Left renal cortex interstitium (tissue), 4 donors: ENCODE measurements at places on chromosomes 16 and 17.

- DNase-seq, result no peak
Measured at GRCh38 chr16:53937161-53937880, 233.4 kb downstream of the FTO start.

DNA sequence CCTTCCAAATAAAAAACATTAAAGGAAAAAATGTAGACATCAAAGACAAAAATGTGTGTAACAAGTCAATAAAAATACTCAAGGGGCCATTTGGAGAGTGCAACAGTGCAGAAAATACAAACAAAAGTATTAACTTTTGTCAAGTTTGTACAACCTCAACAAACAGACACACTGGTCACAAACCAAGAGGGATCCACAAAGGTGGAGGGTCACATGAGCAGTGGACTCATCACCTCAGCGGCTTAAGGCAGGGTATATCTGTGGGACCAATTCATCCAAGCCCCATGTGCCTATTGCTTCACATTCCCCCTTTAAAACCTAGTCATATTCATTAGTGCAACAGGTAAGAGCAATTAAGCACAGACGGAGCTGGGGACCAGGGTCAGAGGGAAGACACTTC is 45.2 kb downstream of the DCUN1D3 start:
- no peak for DNase-seq

DNA sequence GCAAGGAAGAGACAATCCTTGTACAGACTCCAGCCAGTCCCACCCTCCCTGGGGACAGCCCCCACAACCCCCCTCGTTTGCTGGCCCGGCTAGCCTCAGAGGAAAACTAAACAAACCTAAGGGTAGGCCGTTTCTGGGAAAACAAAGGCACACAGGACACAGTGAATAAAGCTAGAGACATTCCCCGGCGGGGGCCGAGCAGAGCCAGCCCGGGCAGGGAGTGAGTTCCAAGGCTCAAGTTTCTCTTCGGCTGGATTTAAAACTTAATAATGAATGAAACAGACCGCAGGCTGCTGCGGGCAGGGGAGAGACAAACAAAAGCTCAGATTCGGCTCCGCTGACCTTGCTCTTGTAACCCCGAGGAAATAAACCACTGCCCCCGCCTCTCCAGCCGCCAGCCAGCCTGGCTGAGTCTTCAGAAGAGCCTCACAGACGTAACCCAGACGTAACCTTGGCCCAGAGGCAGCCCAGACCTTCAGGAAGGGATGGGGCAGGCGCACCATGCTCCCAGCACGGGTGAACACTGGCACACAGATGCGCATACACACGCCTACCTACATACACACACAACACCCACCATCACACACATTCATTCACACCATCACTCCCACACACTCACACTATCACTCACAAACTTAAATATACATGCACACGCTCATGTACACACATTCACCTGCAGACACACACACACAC is 216.0 kb downstream of the ZNF423 start:
- DNase-seq, result peak; percentile 78

DNA sequence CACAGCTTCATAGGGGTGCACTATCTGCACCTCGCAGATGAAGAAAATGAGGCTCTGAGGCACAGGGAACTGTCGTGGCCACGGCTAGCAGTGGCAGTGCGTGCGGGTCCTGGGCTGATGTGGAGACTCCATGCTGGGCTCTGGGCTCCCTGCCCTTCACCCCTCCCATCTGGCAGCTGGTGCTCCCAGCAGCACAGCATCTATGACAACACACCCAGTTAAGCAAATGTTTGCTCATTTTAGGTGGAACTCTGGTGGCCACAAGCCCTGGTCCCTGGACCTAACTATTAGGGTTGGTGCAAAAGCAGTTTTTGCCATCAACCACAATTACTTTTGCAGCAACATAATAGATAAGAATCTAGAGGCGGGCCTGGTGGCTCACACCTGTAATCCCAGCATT is 30.9 kb downstream of the IFT140 start:
- no peak for DNase-seq

DNA sequence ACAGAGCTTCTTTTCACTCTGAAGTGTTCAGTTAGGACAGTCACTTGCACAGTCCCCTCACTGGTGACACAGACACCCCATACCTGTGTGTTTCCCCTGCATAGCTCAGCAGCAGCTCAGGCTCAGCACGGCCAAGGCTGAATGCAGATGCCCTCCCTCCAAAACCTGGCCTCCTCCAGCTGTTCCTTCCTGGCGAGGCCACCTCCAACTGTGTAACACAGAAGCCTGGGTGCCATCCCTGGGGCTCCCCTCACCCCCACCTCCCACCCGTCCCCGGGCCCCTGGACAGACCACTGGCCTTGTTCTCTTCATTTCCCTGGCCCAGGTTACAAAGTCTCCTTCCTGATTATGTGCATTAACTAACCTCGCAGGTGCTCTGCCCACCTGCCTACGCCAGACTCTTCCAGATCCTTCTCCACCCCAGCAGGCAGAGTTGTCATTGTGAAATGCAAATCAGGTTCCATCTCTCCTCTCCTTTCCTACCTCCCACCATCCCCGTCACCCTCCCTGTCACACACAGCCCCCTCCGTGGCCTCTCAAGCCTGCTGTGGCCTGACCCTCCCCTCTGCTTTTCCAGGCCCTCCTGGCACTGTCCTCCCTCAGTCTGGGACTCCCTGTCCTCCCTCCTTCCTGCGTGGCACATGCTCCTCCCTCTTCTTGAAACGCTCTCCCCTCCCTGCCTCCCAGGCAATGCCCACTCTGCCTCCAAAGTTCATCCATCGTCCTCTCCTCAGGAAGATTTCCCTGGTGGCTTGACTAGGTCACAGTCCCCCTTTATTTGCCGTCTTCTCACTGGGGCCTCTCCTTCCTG is 26.4 kb downstream of the MLYCD start:
- DNase-seq, result no peak

- no peak for DNase-seq
Measured at GRCh38 chr16:57192720-57193486, 6.8 kb downstream of the RSPRY1 start.

- DNase-seq, result no peak
Measured at GRCh38 chr17:39009581-39010001, 42.4 kb upstream of the FBXO47 start.

DNA sequence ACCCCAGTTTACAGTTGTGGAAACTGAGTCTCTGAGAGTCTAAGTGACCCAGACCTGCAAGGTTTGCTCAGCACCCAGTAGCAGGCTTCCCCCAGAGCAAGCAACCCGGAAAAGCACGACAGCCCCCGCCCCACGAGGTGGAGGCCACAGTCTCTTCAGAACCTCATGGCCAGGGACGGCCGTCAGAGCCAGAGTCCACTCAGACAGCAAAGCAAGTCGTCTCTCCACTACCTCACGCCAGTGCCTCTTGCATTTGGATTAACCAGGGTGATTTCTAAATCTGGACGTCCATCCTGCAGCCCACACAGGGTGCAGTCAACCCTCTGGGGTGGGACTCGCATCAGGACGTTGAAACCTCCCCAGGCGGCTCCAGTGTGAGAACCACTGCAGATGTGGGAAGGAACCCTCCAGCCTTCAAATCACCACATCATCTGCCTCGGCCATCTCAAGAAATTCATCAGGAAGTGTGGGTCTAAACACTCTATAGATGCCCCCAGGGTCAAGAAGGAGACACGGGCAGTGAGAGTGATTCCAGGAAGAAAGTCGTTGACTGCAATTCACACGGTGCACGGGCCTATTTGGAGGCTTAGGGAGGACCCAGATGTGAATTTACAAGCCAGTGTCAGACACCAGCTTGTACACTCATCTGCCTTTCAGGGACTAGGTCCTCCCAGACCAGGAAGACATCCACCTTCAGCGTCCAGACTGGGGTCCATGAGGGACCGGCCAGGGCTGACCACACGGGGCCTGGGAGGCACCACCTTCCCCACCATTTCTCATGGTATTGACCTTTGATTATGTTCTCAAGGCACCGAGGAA is 20.2 kb upstream of the RBFOX3 start:
- DNase-seq, result no peak

DNA sequence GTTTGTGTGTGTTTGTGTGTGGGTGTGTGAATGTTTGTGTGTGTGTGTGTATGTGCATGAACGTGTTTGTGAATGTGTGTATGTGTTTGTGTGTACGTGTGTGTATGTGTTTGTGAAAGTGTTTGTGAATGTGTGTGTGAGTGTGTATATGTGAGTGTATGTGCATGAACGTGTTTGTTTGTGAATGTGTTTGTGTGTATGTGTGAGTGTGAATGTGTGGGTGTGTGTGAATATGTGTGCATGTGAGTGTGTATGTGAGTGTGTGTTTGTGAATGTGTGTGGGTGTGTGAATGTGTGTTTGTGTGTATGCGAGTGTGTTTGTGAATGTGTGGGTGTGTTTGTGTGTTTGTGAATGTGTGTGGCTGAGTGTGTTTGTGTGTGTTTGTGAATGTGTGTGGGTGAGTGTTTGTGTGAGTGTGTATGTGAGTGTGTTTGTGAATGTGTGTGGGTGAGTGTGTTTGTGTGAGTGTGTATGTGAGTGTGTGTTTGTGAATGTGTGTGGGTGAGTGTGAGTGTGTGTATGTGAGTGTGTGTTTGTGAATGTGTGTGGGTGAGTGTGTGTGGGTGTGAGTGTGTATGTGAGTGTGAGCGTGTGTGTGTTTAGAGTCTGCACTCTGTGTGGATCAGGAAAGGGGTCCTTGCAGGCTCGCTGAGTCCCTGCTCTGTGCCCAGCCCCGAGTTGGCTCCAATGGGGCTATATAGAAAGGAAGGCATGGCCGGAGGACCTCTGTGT is 890 bp upstream of the CD300A start:
- DNase-seq, result no peak

DNA sequence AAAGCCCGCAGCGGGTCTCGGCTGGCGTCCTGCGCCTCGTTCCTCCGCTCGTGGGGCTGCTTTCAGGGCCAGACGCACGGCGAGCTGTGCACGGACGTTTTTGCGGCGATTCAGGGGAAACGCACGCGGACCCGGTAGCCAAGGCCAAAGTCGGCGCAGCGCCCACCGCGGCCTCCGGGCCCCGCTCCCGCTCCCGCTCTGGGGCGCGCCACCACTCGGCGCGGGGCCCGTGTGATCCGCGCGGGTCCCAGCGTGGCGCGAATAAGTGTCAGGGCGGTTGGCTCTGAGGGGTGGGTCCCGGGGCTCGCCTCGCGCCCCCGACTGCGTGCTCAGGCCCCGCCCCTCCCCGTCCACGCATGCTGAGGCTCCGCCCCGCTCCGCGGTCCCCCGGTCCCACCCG is 694 bp upstream of the TBCD start:
- no peak for DNase-seq

- no peak for DNase-seq
Measured at GRCh38 chr17:8073627-8074484, 13.7 kb downstream of the ALOX12B start.

DNA sequence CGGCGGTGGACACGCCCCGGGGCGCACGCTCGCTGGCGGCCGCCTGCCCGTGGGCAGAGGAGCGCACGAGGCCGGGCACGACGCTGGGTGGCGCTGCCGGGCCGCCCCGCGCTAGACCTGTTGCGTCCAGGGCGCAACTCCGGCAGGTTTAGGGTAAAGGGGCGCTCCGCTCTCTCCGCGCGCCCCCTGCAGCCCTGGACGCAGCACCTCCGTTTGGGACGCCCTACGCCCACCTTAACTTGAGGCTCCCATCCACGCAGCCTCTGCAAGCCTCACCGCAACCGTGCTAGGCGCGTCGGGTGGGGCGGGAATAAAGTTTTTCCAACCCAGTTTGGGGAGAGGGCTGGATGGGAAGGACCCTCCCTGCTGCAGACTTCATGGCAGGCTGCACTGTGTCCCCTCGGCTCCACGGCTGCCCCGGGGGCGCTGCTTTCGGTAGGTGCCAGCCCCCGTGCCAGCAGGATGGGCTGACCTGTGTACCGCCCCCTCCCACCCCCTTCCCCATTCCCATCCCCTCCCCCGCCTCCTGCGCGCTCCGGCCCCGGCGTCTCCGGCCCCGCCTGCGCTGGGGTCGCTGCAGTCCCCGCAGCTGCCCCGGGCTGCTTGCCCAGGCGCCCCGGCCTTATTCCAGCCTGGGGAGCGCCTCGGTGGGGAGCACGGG is at the start of gene SYT17:
SYT17 (plus strand) TSS at position 531 of the 661 bp plus-strand sequence. CDS start 407 bp downstream, outside the sequence.
- DNase-seq, result no peak
